ENCODE measurements at places on chromosomes 2 and 18. TPM values are rescaled to one million over a fixed set of nuclear protein-coding genes. Genes with fewer than 3 reads are reported as not detected.

RMDN2 gene
- 13.4 TPM for polyA plus RNA-seq

SPR gene
- polyA plus RNA-seq: 13.6 TPM

DNA sequence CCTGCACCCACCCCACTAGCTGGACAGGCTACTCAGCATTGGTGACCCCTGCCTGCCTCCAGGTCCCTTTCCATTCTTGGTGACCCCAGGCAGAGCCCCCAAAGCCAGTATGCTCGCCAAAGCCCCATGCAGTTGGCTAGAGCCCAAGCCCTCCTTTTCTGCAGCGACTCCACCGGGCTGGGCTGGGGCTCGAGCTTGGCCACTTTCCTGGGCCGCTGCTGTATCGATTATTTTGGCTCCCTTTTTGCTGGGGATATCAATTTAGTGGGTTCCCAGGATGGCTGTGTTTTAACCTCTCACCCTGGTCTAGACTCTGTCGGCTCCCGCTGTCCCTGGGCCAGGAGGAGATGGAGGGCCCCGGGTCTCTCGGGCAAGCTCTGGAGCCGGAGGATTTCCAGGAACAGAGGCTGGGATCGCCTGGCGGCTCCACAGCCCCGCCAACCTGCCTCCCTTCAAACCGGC is 76.0 kb downstream of the SMAD7 start:
- DNase-seq: no peak

CFAP65 gene
- polyA plus RNA-seq: 0.40 TPM

DNA sequence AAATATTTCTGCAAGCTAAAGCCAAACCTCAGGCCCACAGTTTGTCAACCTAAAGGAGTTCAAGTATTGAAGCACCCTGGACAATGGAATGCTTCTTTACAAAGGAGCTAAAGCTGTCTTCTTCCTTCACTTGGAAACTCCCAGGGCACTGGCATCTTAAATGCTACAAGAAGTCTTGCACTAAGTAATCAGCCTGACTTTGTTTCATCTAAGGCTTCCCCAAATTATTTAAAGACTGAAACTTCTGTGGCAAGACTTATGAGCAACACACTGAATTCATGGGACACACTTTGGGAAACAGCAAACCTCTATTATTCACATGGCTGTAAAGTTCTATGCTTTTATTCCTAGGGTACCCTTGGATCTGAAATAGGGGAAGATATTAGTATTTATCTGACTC is 14.7 kb downstream of the PID1 start:
- no peak for DNase-seq

OSR1 gene
- 5.7 TPM for polyA plus RNA-seq
